ENCODE measurements at places on chromosomes 6 and 20.

- no peak for DNase-seq
These were observed 195.0 kb upstream of the HEY2 start for GRCh38 chr6:125554456-125554855.

GRCh38 chr6:42659806-42660205 is 62.6 kb downstream of the PRPH2 start:
- no peak for DNase-seq

- no peak for DNase-seq
These were observed 193.7 kb downstream of the CDH4 start for GRCh38 chr20:61445741-61446140.

GRCh38 chr6:148134592-148134991 is 208.0 kb upstream of the SASH1 start:
- DNase-seq, result no peak

Measured in fibroblast of pulmonary artery (primary cell).